ENCODE measurements at places on chromosomes 2 and 18.

DNA sequence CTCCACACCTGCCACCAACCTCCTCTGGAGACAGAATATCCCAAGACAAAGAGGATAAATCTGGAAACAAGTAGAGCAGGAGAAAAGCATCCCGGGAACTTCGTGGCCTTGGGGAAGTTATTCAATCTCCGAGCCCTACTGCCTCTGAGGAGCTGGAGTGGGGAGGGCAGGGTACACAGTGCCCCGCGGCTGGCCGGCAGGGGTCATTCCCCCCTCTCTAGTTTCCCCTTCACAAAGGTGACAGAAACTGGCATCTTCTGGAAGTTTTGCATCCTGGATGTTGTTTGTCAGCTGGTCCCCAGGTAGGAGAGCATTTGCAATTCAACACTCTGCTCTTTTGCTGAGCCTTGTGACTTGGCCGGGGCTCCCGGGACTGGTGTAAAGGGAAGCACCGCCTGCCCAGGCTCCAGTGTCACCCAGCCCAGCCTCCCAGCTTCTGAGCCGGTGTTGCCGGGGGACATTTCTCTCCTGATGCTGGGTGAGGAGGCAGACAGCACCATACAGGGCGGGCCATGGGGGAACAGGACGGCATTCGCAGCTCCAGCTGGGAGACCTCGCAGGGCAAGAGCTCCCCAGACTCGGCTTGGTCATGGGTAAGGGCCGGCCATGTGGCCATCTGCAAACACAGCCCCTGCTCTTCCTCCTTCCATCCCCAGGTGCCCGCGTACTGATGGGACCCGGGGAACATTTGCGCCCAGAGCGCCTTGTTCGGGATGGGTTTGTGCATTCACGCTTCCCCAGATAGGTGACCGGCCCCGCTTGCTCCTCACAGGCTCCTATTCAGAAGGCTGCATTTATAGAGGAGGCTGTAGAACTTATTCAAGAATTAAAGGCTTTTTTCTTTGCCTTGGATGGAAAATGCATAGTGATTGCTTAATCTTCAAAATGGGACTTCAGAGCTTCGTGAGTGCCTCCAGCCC lies 7.4 kb upstream of the NTSR2 start:
- DNase-seq = no peak

GRCh38 chr18:33761363-33761762 lies 183.3 kb downstream of the ASXL3 start:
- peak; percentile 53 for DNase-seq

DNA sequence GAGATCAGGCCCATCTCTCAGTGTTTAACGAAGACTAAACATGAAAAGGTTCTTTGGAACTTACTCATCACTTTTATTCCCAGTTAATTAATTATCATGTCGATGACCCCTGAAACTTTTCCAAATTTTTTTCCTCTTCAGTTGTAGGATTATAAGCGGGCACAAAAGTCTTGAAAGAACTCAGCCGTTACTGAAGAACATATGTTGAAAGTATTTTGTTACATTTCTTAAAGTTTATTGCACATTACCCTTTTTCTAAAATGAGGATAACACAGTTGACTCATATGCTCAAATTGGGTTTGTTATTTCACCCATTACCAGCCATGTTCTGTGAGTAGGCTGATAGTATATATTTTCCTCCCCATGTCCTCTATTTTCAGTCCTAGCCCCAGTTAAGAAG lies 75.9 kb upstream of the COL3A1 start:
- no peak for DNase-seq

DNA sequence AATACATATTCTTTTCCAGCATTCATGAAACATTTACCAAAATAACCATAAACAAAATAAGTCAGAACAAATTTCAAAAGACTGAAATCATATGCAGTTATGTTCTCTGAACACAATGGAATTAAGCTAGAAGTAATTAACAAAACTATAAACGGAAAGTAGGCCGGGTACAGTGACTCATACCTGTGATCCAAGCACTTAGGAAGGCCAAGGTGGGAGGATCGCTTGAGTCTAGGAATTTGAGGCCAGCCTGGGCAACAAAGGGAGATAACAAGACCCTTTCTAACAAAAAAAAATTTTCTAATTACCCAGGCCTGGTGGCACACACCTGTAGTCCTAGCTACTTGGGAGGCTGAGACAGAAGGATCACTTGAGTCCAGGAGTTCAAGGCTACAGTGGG lies 14.9 kb downstream of the ATAD2B start:
- DNase-seq = no peak

DNA sequence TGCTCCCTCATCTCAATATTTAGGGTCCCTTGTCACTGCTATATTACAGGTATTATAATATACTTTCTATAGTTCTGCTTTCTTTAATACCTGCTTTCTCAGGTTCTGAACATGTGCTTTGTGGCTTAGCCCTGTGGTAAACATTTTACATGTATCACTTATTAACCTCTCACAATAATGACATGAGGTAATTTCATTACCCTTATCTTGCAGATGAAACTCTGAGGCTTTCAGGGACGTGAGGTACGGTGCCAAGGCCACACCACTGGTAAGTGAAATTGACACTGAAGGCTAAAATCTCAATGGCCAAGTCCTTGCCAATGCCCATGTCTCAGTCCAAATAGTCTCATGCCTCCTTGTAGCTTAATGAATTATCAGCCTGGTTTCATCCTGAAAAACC lies 21.7 kb downstream of the LINC00305 start:
- no peak for DNase-seq

Measured in cardiac fibroblast (primary cell).